ENCODE measurements at places on chromosomes 7 and 10. TPM values are rescaled to one million over a fixed set of nuclear protein-coding genes. Genes with fewer than 3 reads are reported as not detected.

Gene DNAJC12
- total RNA-seq, result not detected

Gene RSBN1L
- 41.7 TPM for total RNA-seq

Gene PRRT4
- total RNA-seq, result 0.65 TPM

Gene KAZALD1
- 0.33 TPM for total RNA-seq

Gene RBM17
- total RNA-seq, result 181 TPM

Gene TFEC
- total RNA-seq, result 0.97 TPM

Gene IDI2
- total RNA-seq, result not detected

Gene FEZF1
- not detected for total RNA-seq

Gene LIPJ
- total RNA-seq, result 0.43 TPM

Gene GNB2
- 132 TPM for total RNA-seq

Gene NFKB2
- total RNA-seq, result 222 TPM

Gene TMEM130
- not detected for total RNA-seq

Gene ST8SIA6
- 0.95 TPM for total RNA-seq

Gene LGI1
- total RNA-seq, result not detected

Gene TNS3
- total RNA-seq, result 0.85 TPM

Gene NXPH1
- total RNA-seq, result not detected

Gene AKR1C1
- total RNA-seq, result 3.0 TPM

Gene NEBL
- total RNA-seq, result not detected

Gene THNSL1
- 1.4 TPM for total RNA-seq

Gene LBX1
- not detected for total RNA-seq

Gene GRM3
- total RNA-seq, result not detected

Gene ZMIZ1
- 49.1 TPM for total RNA-seq

Gene LIPN
- 0.34 TPM for total RNA-seq

Gene PPP1R9A
- 1.4 TPM for total RNA-seq

Gene FZD1
- total RNA-seq, result 1.1 TPM

Gene SSC4D
- total RNA-seq, result not detected

Gene FOXP2
- not detected for total RNA-seq

Gene PPP1R3C
- total RNA-seq, result not detected

Gene ODAD2
- 0.70 TPM for total RNA-seq

Gene OGDHL
- total RNA-seq, result not detected

Gene ECHS1
- 36.5 TPM for total RNA-seq

Gene CHCHD1
- total RNA-seq, result 31.4 TPM

Gene CNTNAP2
- total RNA-seq, result 0.48 TPM

Gene SERPINE1
- 0.08 TPM for total RNA-seq

Gene VWDE
- 4.9 TPM for total RNA-seq

Gene MBL2
- total RNA-seq, result not detected

Gene TRPV5
- not detected for total RNA-seq

Gene UCN3
- total RNA-seq, result not detected

Gene C1QL3
- total RNA-seq, result not detected

Gene CCDC3
- not detected for total RNA-seq
